ENCODE measurements at places on chromosomes 1 and 21. TPM values are rescaled to one million over a fixed set of nuclear protein-coding genes. Genes with fewer than 3 reads are reported as not detected.

The ALX3 gene
- polyA plus RNA-seq, result not detected

DNA sequence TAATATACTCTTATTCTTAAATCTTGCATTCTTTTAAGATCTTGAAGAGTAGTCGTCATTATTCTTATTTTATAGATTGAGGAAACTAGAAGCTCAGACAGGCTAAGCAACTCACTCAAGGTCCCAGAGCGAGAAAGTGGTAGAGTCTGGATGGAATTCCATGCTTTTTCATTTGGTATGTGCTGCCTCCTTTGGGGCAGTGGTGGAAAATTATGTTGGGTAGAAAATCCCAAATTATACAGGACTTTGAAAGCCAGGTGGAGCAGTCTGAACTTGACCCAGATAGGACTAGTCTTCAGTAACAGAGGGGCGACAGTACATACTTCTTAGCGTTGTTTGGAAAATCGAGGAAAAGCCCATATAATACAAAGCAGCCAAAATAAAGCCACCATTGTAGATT, 205.6 kb downstream of the ATG4C start:
- DNase-seq, result no peak

The B4GALT3 gene
- polyA plus RNA-seq, result 40.8 TPM

DNA sequence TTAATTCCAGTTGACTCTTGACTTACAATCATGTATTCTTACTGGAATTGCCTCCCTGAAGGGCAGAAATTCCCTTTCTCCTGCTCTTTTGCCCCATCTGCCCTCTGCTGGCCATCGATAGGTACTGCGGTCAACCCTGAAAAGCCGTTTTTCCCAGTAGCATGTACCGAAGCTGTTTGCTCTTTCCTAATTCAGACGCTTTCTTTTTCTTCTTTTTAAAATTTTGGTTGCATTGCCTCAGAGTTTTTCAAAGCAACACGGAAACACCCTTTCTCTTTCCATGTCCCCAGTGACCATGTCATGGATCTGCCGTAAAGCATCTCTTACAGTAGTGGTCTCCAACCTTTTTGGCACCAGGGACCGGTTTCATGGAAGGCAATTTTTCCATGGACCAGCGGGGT, 164.2 kb upstream of the C1orf21 start:
- DNase-seq, result no peak

The FMO3 gene
- 0.25 TPM for polyA plus RNA-seq

DNA sequence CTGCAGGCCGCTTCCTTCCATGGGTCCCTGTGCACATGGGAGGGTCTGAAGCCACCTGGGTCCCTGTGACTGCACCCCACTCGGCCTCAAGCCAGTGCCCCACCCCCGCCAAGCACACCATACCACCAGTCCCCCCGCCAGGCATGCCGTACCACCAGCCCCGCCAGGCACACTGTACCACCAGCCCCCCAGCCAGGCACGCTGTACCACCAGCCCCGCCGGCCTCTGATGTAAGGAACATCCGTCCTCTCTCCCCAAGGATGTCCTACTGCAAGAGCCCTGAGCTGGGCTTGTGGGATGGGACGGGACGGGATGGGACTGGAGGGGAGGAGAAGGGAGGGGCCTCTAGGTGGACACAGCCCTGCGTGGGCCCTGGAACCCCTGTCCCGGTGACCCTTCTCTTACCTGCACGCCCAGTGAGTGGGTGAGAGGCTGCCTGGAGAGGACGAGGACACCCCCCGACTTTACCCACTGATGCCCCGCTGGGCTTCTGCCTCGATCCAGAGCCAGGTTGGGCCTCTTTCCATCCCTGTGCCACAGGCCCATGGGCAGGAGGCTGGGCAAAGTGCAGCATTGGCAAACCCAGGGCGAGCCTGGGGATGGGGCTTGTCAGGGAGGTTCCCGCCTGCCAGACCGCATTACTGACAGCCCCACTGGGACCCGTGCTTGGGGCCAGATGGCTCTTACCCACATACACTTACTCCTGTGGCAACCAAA, 40.8 kb upstream of the COL6A1 start:
- no peak for DNase-seq

DNA sequence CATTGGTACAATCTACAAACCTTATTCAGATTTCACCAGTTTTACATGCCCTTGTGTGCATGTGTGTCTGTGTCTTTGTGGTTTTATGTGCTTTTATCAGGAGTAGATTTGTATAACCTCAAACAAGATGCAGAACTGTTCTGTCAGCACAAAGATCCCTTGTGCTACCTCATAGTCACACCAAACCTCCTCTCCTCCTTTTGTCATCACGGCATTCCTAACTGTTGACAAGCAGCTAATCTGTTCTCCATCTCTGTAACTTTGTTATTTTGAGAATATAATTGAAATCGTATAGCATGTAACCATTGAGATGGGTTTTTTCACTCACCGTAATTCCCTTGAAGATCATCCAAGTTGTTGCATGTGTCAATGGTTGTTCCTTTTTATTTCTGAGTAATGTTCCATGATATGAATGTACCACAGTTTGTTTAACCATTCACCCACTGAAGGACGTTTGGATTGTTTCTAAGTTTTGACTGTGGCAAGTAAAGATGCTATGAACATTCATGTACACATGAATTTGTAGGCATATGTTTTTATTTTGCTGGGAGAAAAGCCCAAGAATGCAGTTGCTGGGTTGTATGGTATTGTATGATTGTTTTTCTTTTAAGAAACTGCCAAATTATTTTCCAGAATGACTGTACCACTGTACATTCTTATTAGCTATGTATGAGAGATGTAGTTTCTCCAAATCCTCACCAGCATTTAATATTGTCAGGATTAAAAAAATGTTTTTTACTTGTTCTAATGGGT, 78.1 kb upstream of the B3GALT2 start:
- DNase-seq, result no peak

The DDR2 gene
- 25.2 TPM for polyA plus RNA-seq

The SLC1A7 gene
- 0.14 TPM for polyA plus RNA-seq

The PLPPR5 gene
- polyA plus RNA-seq, result 1.4 TPM
